ENCODE measurements at places on chromosomes 1 and 21. TPM values are rescaled to one million over a fixed set of nuclear protein-coding genes. Genes with fewer than 3 reads are reported as not detected.

The RGS7 gene
- 0.54 TPM for polyA plus RNA-seq

The HSPA6 gene
- polyA plus RNA-seq: 0.80 TPM

The H3-3A gene
- 1,011 TPM for polyA plus RNA-seq

The RHBDL2 gene
- not detected for polyA plus RNA-seq

The PKLR gene
- polyA plus RNA-seq: not detected

The OR2L5 gene
- polyA plus RNA-seq: not detected

The CRP gene
- polyA plus RNA-seq: not detected

The RNU1-3 gene
- polyA plus RNA-seq: not detected

The DRAXIN gene
- 0.13 TPM for polyA plus RNA-seq

The DNASE2B gene
- not detected for polyA plus RNA-seq

The WRAP73 gene
- 29.7 TPM for polyA plus RNA-seq

The C1QB gene
- polyA plus RNA-seq: not detected

The FMO3 gene
- not detected for polyA plus RNA-seq

The LHX8 gene
- not detected for polyA plus RNA-seq

The SAMSN1 gene
- polyA plus RNA-seq: 24.6 TPM

The ZMYND12 gene
- polyA plus RNA-seq: 0.39 TPM

The RHOU gene
- not detected for polyA plus RNA-seq

The UBASH3A gene
- polyA plus RNA-seq: 1.6 TPM

The SPRR4 gene
- not detected for polyA plus RNA-seq

The PRDM2 gene
- polyA plus RNA-seq: 50.3 TPM

The PEAR1 gene
- polyA plus RNA-seq: not detected

The OR2T29 gene
- not detected for polyA plus RNA-seq

The TNFRSF1B gene
- polyA plus RNA-seq: 117 TPM

The HAPLN2 gene
- polyA plus RNA-seq: not detected

The F5 gene
- polyA plus RNA-seq: 0.51 TPM

The MMEL1 gene
- polyA plus RNA-seq: 5.8 TPM

The TMPRSS2 gene
- polyA plus RNA-seq: not detected

The CYYR1 gene
- polyA plus RNA-seq: not detected

The TSACC gene
- polyA plus RNA-seq: 2.5 TPM

The CYP4A11 gene
- polyA plus RNA-seq: not detected

The LCE3E gene
- not detected for polyA plus RNA-seq

The PLEKHN1 gene
- polyA plus RNA-seq: 0.14 TPM

The SHISAL2A gene
- 17.6 TPM for polyA plus RNA-seq

The DVL1 gene
- 1.0 TPM for polyA plus RNA-seq

The MYBPHL gene
- polyA plus RNA-seq: not detected

The FAAH gene
- polyA plus RNA-seq: 1.2 TPM

The GBP6 gene
- polyA plus RNA-seq: not detected

The INTS11 gene
- polyA plus RNA-seq: 65.8 TPM
